ENCODE measurements at places on chromosomes 3 and 15.

- no peak for DNase-seq
Observed at GRCh38 chr15:57655053-57655452, 51.5 kb upstream of the POLR2M start.

DNA sequence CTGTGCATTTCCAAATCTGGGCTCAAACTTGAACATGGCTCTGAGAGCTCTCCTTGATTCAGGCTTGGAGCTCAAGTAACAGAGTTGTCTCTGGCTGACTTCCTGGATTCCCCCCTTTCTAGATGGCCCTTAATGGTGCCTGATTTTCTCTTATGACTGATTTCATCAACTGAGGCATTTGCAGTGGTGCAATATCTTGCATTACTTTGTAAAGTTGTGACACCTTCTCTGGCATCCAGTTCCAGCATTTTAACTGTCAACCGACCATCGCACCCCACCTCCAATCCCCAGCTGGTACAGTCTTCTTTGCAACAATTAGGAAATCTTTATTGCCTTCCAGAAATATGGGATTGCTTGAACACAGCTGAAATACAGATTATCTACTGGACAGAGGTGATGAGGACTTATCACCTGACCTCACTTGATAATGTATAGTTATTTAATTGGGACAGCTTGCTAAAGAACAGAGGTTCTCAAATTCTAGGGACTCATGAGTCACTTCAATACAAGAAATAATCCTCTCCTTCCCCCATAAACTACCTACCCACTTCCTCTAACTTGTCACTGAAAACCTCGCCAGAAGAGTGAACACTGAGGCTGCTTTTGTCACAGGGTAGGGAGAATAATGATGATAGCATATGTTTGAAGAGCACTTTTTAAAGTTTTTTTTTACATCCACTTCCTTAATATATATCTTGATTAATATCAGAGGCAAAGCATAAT lies 41.8 kb downstream of the FILIP1L start:
- DNase-seq = no peak

DNA sequence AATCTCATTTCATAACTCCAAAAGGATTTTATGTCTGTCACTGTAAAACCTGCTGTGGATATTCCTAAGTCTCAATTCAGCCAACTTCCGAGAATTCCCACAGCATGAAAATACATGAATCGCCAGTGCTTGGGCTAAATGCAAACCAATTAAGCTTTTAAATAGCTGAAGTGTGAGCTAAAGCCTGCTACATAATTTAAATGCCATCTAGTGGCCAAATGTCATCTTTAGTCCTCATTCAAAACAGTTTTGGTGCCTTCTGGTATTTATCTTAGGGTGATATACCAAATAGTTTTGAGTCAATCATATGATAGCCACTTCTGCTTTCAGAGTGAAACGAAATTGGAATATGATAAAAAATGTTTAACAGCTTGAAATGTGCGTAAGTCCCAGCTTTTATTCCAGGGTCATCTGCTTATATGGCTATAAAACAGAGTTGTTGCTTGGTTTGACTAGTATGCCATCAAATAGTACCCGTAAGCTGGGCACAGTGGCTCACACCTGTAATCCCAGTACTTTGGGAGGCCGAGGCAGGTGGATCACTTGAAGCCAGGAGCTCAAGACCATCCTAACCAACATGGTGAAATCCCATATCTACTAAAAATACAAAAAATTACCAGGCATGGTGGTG lies 41.8 kb upstream of the CCNL1 start:
- no peak for DNase-seq

DNA sequence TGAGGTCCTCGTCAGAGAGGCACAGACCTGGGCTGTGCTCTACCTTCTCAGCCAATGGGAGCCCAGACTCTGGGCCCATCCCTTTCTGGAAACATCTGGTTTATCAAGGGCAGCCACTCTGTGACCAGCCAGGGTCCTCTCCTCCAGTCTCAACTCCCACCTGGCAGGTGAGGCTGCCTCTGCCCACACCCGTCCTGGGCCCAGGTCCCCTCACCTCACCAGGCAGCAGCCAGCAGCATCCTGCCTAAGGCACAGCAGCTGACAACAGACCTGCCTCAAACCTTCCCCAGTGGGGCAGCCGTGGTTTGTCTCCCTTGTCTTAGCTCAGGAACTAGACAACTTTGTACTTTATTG lies 8.7 kb upstream of the VIPR1 start:
- DNase-seq = no peak
